ENCODE measurements at places on chromosomes 2 and 18.

GRCh38 chr2:152171718-152172117, 3.8 kb downstream of the STAM2 start:
- DNase-seq, result no peak

DNA sequence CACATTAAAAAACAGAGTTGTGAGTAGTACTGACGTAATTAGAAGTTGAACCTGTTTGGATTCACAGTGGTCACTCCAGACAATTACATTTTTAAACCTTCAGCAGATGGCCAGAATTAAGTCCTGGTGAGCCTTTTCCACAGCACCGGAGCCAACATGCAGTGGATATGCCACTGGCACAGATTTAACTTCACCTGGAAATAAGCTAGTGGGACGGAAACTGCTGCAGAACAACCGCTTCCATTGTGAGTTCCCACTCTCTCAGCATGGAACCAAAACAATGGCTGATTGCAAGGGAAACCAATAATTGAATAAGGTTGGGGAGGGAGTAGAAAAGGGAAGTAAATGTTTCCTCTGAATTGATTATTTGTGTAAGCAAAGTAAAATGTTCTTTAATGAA, 515.1 kb downstream of the STK39 start:
- no peak for DNase-seq

DNA sequence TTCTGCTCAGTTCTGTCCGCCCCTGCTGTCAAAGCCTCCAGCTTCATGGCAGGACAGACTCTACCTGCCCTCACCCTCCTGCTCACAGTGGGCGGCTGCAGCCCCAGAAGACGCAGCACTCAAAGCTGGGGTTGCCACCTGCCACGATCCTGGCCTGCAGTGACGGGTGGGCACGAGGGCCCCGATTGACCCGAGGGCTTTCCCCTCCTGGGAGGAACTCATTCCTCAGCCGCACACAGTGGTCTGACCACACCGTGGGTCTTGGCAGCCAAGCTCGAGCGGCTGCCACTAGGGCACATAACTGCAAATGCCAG, 47.1 kb downstream of the HS6ST1 start:
- DNase-seq, result no peak

DNA sequence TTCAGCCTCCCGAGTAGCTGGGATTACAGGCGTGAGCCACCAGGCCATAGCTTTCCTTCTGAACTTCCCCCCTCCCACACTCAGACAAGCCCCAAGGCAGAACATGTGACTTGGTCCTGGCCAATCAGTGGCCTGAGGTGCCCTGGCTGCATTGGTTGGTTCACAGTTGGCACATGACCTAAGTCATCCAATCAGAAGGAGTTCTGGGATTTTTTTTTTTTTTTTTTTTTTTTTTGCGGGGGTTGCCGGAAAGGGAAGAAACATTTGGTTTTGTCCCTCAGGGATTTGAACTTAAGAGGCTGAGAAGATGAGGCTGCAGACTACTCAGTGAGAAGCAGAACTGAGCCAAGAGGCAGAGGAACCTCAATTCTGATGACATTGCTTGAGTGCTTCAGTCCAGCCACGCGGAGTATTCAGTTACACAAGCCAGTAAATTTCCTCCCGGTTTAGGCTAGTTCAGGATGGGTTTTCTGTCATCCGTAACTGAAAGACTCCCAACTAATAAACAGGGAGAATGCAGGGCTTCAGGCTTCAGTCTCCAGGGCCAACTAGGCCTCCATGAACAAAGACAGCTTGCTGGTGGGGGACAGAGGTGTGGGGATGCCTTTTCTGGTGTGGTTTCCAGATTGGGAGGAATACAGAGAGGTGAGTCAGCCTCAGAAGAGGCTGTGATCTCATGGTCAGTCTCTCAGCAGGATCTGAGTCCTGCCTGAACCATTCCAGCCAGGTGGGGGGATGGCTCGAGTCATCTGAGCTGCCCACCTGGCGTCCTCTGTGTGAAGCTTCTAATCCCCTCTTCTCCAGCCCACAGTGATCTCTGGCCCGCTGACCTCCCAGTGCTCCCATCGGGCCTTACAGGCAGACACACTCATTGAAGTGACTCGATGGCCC, 9.2 kb downstream of the PTMA start:
- peak; percentile 46 for DNase-seq

DNA sequence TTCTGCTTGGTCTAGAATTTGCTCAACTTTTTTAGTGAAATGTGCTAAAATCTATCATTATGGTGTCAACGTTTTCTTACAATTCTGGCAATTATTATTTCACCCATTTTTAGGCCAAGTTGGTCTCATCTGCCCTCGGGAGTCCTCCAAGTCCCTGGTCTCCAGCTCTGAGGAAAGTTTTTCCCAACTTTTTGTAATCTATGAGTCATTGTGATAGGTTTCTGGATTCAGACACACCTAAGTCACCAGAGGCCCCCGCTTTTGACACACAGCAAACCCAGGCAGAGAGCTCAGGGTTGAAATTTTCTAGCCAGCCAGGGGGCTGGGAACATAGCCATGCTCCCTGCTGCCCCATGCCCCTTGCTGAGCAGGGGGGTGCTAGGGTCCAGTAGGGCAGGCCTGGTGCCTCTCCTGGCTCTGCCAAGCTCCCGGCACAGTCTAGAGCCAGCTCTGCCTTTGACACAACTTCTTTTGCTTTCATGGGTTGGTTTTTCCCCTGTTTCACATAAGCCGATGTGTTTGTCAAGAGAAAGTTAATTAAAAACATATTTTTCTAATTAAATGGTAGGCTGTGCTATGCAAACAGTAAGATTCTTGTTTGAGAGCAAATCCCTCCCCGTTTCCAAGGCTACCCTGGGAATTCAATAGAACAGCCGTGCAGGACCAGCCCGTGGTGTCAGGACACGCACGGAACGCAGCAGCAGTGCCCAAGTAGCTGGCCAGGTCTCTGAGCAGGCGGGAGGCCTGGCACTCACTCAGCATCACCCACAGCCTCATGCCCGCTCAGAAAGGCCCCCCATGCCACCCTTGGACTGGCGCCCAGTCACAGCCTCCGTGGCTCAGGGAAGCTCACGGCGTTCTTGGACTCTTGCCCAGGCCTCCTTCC, 25.5 kb upstream of the SNED1 start:
- DNase-seq, result no peak

DNA sequence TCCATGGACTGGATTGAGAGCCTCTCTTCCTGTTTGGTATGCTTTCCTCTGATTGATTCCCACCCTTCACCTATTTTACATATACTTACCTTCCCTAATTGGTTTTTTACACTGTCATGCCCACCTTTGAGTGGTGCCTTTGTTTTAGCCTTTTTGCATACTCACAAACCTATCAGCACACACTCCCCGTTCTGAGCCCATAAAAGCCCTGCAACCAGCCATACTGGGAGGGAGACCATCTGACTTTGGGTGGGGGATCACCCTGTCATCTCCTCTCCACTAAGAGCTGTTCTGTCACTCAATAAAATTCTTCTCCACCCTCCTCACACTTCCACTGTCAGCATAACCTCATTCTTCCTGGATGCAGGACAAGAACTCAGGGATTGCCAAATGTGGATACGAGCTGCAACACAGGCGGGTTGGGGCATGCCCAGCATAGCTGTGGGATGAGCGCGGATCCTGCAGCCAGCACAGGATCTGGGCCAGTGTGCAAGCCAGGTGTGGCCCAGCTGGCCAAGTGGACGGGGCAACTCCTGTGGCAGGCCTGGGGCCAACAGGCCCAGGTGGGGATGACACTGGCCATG, 9.4 kb upstream of the MOB1A start:
- peak; percentile 58 for DNase-seq

- DNase-seq, result peak; percentile 24
Observed at GRCh38 chr2:188765522-188766470, 208.4 kb upstream of the COL3A1 start.

DNA sequence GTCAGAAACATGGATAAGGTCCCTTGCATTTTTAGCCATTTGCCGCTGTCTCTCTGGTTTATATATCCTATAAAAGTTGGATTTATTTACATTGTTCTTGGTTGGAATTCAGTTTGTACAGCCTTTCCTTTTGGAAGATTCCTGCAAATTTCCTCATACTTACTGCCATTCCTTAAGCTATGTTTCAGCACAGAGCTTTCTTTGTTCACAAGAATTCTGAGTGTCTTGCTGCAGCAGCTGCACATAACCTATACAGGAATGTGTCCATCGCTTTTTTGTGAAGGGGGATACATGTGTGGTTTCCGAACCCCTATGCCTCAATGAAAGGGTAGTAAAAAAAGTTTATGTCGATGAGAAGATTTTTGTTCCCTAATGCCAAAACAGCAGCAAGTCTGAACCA, 48.3 kb upstream of the CCDC68 start:
- no peak for DNase-seq

- no peak for DNase-seq
Observed at GRCh38 chr2:63270717-63271116, 220.1 kb downstream of the OTX1 start.

GRCh38 chr2:105861200-105861599, 116.5 kb downstream of the NCK2 start:
- DNase-seq, result no peak

DNA sequence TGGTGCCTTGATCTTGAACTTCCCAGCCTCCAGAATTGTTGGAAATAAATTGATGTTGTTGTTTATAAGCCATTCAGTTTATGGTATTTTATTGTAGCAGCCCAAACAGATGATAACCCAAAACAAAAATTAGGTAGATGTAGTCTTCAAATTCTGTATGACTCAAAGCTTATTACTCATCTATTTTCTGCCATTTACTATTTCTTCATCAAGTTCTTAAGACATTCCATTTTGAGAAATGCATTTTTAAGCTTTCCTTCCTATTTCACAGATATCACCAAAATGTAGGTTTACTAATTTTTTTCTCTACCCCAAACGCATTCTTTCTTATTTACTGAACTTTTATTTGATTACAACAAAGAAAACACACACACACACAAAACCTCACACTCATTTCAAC, 148.2 kb downstream of the RND3 start:
- no peak for DNase-seq

- no peak for DNase-seq
Observed at GRCh38 chr2:58512878-58513277, 271.8 kb upstream of the FANCL start.
